ENCODE measurements at places on chromosomes 2 and 18. TPM values are rescaled to one million over a fixed set of nuclear protein-coding genes. Genes with fewer than 3 reads are reported as not detected.

The HOXD4 gene
- not detected for total RNA-seq

The LIPG gene
- total RNA-seq, result not detected

The COL3A1 gene
- 594 TPM for total RNA-seq

The CXCR2 gene
- not detected for total RNA-seq

The DNAJC5G gene
- total RNA-seq, result not detected

The SGO2 gene
- total RNA-seq, result 19.9 TPM

The SKOR2 gene
- not detected for total RNA-seq

The SERPINB13 gene
- total RNA-seq, result not detected

The PDE1A gene
- total RNA-seq, result 6.4 TPM

The CD207 gene
- not detected for total RNA-seq

The SIX3 gene
- total RNA-seq, result not detected

The SCN9A gene
- 54.8 TPM for total RNA-seq

The RGPD4 gene
- total RNA-seq, result not detected

The ZFP36L2 gene
- total RNA-seq, result 83.2 TPM

The MDH1B gene
- total RNA-seq, result not detected

The AQP12B gene
- not detected for total RNA-seq

The SERPINB2 gene
- total RNA-seq, result 81.8 TPM

The RALB gene
- total RNA-seq, result 69.0 TPM

The MAL gene
- total RNA-seq, result not detected

The HOXD8 gene
- 5.1 TPM for total RNA-seq

Data from HFFc6 (cell line).